Right lobe of liver (tissue), 6 donors: ENCODE measurements at places on chromosomes 11 and 22.

GRCh38 chr22:45290410-45290936, 5.7 kb downstream of the UPK3A start:
- no peak for DNase-seq

- DNase-seq = no peak
These were observed 54.4 kb downstream of the ENTHD1 start for GRCh38 chr22:39839204-39839603.

GRCh38 chr11:96015906-96016565, 92.1 kb upstream of the MTMR2 start:
- no peak for DNase-seq

DNA sequence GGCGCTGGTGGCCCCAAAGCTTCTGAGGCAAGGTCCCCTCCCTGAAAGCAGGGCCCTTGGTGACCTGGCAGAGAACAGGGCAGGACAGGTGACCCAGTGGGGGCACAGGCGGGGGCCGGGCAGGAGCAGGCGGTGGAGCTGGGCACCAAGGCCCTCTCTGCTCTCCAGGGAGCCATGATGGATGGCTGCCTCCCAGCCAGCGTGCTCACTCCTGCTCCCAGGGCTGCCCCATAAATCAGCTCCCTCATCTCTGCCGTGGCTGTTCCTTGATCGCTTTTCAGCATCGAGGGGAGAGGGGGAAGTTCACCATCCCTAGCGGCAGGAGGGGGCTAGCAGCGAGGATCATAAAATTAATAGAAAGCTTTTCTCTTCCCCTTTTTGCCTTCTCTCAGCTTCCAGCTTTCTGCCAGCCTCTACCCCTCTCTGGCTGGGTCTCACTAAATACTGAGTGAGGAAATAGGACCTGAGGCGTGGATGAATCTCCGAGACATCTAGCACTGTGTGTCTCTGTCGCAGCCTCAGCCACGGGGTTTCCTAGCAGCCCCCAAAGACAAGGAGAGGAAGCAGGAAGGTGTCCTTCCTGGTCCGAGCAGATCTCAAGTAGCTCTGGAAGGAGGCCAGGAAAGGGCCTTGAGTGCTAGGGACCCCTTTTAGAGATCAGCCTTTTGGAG, 22.2 kb upstream of the ELFN2 start:
- no peak for DNase-seq
